ENCODE measurements at places on chromosomes 13 and 19.

DNA sequence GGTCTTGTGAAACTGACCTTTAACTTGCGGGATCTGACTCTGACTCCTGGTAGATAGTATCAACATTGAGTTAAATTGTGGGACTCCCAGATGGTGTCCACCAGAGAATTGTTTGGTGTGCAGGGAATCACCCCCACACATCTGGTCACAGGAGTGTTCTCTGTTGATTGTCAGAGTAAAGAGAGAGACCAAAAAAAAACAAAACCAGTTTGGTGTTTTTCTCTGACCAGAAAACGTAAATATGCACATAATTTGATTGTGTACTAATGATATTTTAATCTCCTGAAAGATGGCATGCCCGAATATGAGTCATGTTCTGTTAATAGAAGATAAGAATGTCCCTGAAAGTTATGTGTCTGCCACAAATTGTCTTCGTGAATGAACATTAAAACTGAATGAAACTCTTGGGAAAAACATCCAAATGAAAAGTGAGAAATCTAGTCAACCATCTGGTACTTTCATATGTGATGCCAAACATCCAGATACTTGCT, 118.5 kb upstream of the GPC6 start:
- no peak for DNase-seq

DNA sequence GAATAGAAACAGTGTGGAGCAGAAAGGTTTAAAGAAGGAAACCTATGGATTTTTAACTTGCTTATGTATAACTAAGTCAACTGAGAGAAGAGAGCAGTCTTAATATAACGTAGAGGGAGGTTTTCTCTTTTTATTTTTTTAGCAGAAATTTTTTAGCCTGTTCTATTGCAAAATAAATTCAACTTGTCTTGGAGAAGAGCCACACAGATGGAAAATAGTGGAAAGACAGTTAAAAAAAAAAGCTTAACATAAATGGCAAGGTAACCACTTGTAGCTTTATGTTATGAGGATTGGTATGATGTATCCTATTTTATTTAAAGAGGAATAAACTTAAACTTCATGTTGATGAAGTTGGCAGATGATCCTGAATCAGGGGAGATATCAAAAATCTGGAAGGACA, 312.4 kb downstream of the SHISA2 start:
- DNase-seq: no peak

GRCh38 chr13:22561581-22561980, 619.2 kb upstream of the SGCG start:
- DNase-seq: peak; percentile 72

- peak; percentile 71 for DNase-seq
These were observed 17.5 kb downstream of the MIPEP start for GRCh38 chr13:23871616-23872220.

DNA sequence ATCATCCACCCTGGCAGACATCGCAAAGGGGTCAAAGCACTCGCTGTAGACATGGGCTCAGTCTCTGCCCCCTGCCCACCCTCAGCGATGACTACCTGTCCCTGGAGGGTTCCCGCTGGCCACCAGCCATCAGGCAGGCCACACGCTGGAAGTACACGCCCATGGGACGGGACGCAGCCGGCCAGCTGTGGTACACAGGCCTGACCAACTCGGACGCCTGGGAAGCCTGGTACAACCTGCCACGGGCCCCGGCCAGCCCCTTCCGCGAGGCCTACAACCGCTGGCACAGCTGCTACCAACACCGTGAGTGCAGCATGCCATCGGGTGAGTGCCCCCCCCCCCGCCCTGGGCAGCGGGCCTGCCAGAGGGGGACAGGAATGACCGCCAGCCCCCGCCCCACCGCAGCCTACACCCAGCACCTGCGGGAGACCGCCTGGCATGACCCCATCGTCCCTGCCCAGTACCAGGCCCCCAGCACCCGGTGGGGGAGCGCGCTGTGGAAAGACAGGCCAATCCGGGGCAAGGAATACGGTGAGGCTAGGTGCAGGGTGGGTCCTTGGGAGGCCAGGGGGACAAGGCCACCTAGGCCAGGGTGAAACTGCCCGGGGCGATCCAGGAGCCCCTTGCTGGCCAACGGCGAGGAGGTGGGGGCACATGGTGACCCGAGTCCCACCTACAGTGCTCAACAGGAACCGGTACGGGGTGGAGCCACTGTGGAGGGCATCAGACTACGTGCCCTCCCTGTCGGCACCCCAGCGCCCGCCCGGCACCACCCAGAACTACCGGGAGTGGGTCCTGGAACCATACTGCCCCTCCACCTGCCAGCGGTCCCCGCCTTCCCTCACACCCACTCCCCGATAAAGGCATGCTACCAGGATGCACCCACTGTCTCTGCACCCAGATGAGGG, 4.4 kb downstream of the TEKTIP1 start:
- DNase-seq: no peak

DNA sequence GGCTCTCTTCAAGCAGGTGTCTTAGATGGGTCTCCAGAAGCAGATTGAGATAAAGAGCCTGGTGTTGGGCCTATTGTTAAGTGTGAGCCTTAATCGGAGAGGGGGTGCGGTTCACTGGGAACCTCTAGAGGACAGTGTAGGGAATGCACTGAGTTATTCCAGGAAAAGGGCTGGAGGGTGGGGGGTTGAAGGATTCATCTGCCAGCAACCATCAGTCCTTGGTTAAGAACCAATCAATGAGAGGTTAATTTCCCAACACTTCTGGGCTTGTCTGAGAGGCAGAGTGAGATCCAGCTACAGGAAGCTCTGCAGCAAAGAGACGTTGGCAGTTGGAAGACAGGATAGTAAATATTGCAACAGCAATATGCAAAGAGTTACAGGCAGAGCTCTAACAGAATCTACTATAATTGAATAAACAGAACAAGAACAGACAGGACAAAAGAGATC, 28.7 kb downstream of the CYP4F2 start:
- peak; percentile 35 for DNase-seq

DNA sequence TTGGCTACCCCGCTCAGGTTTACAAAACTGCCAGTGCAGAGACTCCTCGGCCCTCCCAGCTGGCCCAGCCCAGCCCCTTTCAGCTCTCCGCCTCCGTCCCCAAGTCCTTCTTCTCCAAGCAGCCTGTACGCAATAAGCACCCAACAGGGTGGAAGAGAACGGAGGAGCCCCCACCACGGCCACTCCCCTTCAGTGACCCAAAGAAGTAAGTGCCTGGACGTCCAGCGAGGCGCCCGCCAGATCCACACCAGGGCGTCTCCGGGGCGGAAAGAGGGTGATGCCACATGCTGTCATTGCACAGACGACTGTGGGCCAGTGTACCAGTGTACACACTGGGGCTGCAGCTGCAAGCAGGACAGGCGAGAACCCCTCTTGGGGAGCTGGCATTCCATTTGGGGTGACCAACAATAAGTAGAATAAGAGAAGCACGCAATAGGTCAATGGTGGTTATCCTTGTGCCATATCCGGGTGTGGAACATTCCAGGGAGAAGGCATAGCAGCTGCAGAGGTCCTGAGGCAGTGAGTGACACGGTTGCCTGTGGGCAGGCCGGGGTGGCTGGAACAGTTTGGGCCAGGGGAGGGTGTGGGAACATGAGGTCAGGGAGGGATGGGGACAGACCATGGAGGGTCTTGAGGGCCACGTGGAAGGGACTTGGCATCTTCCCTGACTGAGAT, 41.3 kb downstream of the DPF1 start:
- DNase-seq: no peak

DNA sequence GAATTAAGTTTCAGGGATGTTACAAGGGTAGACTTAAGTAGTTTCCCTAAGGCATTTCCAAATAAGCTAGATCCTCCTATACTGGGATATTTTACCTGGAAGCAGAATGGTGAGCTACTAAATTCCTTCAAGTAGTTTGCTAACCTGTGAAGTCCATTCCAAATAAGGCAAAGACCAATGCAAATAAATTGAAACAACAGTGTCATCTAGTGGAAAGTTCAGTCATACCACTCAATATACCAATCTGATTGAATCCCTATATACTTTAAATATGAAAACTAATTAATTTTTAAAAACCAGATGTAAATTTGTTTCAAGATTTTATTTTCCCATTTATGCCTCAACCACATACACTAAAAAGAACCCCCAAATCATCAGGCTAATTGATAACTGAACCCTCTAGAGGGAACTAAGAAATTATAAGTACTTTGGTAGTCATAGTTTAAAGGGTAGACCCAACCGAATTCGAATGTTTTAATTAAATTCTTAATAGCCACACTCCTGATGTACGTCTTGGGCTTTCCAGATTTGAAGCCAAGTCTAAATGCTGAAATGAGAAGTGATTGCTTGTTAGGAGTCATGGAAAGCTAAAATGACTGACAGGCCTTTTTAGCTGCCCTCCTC, 223.7 kb downstream of the TBC1D4 start:
- DNase-seq: peak; percentile 25

All from DMS53 (cell line).